ENCODE measurements at places on chromosomes 12 and 14.

DNA sequence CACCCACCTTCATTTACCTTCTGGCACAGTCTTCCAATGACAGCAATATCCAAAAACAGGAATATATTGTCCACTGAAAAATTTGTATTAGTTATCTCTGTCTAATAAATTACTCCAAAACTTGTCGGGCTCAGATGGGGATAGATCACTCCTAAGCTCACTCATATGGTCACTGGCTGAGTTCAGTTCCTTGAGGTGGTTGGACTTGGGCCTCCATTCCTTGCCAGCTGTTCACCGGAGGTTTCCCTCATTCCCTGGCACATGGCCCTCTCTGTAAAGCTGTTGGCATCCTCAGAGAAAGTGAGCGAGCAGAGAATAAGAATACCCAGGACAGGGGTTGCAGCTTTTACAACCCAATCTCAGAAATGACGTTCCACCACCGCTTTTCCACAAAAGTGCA lies 81.5 kb downstream of the TMTC1 start:
- DNase-seq = no peak

- DNase-seq = no peak
Measured at GRCh38 chr12:120684523-120684932, 2.4 kb upstream of the MLEC start.

GRCh38 chr14:101905614-101906013 lies 58.8 kb upstream of the DYNC1H1 start:
- no peak for DNase-seq

GRCh38 chr12:16385782-16386646 lies 38.6 kb downstream of the MGST1 start:
- peak; percentile 37 for DNase-seq

- DNase-seq = no peak
Measured at GRCh38 chr14:47194055-47194454, 481.4 kb downstream of the MDGA2 start.

GRCh38 chr14:44669496-44669895 lies 162.4 kb upstream of the FSCB start:
- no peak for DNase-seq

DNA sequence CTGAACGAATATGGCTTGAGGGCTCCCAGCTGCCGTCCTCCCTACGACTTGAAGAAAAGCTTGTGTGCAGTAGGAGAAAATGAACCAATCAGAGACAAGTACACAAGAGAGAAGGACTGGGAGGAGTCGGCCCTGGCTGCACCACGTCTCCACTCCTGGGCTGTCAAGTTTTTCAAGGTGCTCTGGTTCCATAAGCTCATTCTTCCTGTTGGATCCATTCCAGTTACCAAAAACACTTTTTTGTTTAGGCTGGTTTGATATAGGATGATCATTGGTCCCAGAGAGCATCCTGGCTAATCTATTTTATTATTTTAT lies 2.8 kb upstream of the A2ML1 start:
- DNase-seq = no peak

All from iPS DF 6.9 (cell line).